Naive thymus-derived CD4-positive, alpha-beta T cell (primary cell): ENCODE measurements at places on chromosomes 2 and 18. TPM values are rescaled to one million over a fixed set of nuclear protein-coding genes. Genes with fewer than 3 reads are reported as not detected.

Gene TGFA
- not detected in 2 replicates for total RNA-seq

Gene PTPRN
- total RNA-seq = not detected

Gene IL37
- total RNA-seq = not detected

Gene ERICH2
- not detected for total RNA-seq

Gene SULT1C3
- total RNA-seq = not detected

Gene GAREM1
- not detected in 2 replicates for total RNA-seq

Gene CCDC85A
- not detected for total RNA-seq

Gene IL1RN
- 2.3 TPM for total RNA-seq

- H3K4me3 ChIP-seq = no peak overlapping the region
- no peaks in the 10 kb centered on the region for H3K27me3 ChIP-seq
- H3K4me1 ChIP-seq = no peaks in the 10 kb centered on the region
- H3K36me3 ChIP-seq = no peaks in the 10 kb centered on the region
- no peak overlapping the region for H3K27ac ChIP-seq
- DNase-seq = no peak
Measured at GRCh38 chr2:201608021-201608420, 35.3 kb downstream of the TMEM237 start.

- no peak for DNase-seq
- H3K27ac ChIP-seq = peak overlapping the region; percentile 76
- no peaks in the 10 kb centered on the region for H3K27me3 ChIP-seq
- H3K36me3 ChIP-seq = peaks cover under 1% of the 10 kb centered on the region
Measured at GRCh38 chr2:201127570-201127969, 11.6 kb downstream of the CFLAR start.

- no peak for DNase-seq
- H3K4me3 ChIP-seq = peak overlapping the region; percentile 27
- no peaks in the 10 kb centered on the region for H3K27me3 ChIP-seq
- peaks cover 8% of the 10 kb centered on the region for H3K36me3 ChIP-seq
Measured at GRCh38 chr18:9139400-9140039, 2.9 kb downstream of the ANKRD12 start.

- no peak overlapping the region for H3K27ac ChIP-seq
- DNase-seq = no peak
- H3K4me3 ChIP-seq = no peak overlapping the region
- H3K27me3 ChIP-seq = no peaks in the 10 kb centered on the region
Measured at GRCh38 chr2:128195435-128195984, 104.5 kb downstream of the UGGT1 start.

DNA sequence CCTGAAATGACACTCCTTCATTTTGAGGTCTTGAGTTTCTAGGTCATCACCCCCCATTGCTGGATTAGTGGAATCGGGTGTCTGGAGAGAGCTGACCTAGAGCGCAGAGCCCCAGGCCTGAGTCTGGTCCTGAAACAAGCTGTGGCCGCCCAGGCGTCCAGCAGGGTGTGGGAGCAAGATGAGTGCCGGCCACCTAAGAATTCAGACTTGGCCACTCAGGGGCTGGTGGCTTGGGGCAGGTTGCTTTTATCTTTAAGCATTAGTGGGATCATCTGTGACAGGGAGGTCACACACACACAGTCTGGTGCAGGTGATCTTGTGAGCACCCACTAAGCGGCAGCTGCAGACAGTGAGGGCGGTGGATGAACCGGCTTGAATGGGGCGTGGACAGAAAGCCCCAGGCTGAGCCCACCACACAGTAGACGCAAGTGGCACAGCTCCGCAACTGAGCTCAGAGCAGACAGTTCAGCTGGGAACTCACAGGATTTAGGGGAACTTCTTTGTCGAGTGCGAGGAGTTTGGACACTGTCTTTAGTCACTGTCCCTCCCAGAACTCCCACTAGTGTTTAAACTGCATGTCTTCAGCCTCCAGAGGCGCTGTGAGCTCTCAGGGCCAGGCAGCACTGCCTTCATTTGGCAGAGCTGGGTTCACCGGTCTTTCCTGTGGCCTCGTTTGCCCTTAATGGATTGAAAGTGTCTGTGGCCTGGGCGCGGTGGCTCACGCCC lies 21.5 kb downstream of the ITGB1BP1 start:
- H3K27ac ChIP-seq = no peak overlapping the region
- H3K4me1 ChIP-seq = no peaks in the 10 kb centered on the region
- no peaks in the 10 kb centered on the region for H3K36me3 ChIP-seq
- H3K27me3 ChIP-seq = no peaks in the 10 kb centered on the region
- no peak overlapping the region for H3K4me3 ChIP-seq

DNA sequence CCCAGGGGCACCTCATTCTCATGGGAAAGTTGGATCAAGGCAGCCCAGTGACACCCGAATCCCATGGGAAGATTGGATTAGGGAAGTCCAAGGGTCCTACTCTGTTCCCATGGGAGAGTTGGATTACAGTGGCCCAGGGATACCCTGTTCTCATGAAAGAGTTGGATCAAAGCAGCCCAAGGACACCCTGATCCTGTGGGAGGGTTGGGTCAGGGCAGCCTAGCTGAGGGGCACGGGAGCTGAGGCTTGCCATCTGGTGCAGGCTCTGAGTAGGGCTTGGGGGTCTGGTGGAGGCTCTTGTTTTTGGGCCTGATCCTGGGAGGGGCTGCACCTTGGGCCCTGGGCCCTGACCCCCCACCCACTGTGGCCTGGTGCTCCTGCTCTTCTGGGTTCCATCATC lies 87.1 kb downstream of the ACKR3 start:
- no peak overlapping the region for H3K27ac ChIP-seq
- H3K4me3 ChIP-seq = no peak overlapping the region
- no peak for DNase-seq
- no peaks in the 10 kb centered on the region for H3K27me3 ChIP-seq
- no peaks in the 10 kb centered on the region for H3K36me3 ChIP-seq

GRCh38 chr2:216549926-216550690 lies 51.5 kb downstream of the RPL37A start:
- H3K4me1 ChIP-seq = no peaks in the 10 kb centered on the region
- H3K36me3 ChIP-seq = no peaks in the 10 kb centered on the region
- H3K27ac ChIP-seq = no peak overlapping the region

DNA sequence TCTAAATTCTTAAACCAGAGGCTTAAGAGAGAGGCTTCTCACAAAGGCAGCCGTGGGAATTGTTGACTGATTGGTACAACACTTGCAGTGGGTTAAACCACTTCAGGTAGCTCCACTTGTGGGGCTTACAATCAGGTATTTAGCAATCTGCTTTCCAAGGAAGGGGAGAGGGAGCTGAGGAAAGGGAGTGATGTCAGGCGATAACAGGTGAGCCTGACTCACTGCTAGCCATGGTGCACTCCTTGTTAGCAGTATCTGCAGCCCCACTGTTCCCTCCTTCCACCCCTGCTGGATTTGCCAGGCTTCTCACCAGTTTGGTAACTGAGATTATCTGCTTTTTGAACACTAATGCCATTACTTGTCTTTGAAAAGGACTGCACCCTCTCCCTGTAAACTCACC lies 1056.7 kb upstream of the FANCL start:
- no peaks in the 10 kb centered on the region for H3K36me3 ChIP-seq
- no peak overlapping the region for H3K4me3 ChIP-seq
- no peak for DNase-seq

DNA sequence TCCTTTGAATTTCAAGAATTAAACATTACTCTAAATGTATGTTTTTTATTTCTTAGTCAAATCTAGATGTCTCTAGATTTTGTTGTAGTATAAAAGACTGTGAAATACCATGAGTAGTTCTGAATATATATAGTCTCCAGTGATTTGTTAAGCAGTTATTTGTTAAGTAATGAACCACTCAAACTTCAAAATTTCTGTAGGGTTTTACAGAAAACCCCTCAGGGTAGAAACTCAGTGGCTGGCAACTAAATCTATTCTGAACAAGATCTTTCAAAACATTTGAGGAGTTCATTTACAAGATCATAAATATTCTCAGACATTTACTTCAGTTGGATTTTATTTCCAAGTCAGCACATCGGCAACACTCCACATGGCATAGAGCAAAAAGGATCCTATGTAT lies 35.8 kb upstream of the ACSL3 start:
- no peaks in the 10 kb centered on the region for H3K27me3 ChIP-seq
- H3K27ac ChIP-seq = no peak overlapping the region
- H3K36me3 ChIP-seq = no peaks in the 10 kb centered on the region
- no peak for DNase-seq

DNA sequence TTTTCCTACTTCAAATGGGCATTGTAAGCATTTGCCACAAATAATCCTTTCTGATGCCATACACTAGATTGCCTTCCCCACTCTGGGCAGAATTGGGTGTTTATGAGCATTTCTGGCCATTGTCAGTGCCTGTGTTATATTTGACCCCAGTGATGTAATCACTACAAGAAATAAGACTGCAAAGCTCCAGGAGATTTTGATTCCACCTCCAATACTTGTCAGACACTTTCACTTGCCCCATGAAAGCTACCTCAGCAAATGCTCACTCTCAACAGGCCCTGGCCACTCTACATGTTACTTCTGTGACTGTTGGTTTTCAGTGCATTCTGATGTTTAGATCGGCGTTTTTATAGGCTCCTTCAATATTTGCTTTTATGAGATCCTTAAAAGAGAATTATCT lies 135.1 kb downstream of the GFPT1 start:
- H3K27ac ChIP-seq = no peak overlapping the region
- no peak for DNase-seq
- H3K27me3 ChIP-seq = no peaks in the 10 kb centered on the region
- no peak overlapping the region for H3K4me3 ChIP-seq

- H3K36me3 ChIP-seq = no peaks in the 10 kb centered on the region
- H3K27ac ChIP-seq = no peak overlapping the region
- no peak overlapping the region for H3K4me3 ChIP-seq
- no peak for DNase-seq
- no peaks in the 10 kb centered on the region for H3K4me1 ChIP-seq
Measured at GRCh38 chr2:85341269-85342029, 12.9 kb downstream of the RETSAT start.

- peaks cover 46% of the 10 kb centered on the region for H3K4me1 ChIP-seq
- DNase-seq = no peak
- no peaks in the 10 kb centered on the region for H3K27me3 ChIP-seq
- H3K4me3 ChIP-seq = peak overlapping the region; percentile 55
- H3K27ac ChIP-seq = peak overlapping the region; percentile 97
Measured at GRCh38 chr2:70140791-70141211, 50.0 kb downstream of the C2orf42 start.

GRCh38 chr2:228018311-228018710 lies 146.9 kb downstream of the DAW1 start:
- no peaks in the 10 kb centered on the region for H3K4me1 ChIP-seq
- H3K36me3 ChIP-seq = no peaks in the 10 kb centered on the region
- DNase-seq = no peak
- no peak overlapping the region for H3K27ac ChIP-seq
- no peak overlapping the region for H3K4me3 ChIP-seq
- no peaks in the 10 kb centered on the region for H3K27me3 ChIP-seq

DNA sequence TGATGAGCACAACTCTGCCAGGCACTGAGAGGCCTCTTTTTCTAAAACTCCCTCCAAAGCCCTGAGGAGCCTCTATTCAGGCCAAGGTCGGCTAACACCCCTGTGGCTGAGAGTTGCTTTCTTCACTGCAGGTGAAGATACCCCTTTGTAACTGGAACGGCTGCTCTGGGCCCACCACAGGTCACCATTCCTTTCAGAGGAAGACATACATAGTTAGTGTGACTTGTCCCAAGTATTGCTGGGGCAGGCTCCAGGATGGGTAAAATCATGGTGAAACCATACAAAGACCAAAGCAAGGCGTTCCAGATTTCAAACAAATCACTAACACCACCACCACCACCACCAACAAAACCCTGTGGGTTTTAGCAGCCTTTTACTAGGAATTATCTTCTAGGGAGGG lies 36.8 kb downstream of the CHST10 start:
- DNase-seq = no peak
- H3K4me3 ChIP-seq = no peak overlapping the region
- H3K27ac ChIP-seq = no peak overlapping the region
- no peaks in the 10 kb centered on the region for H3K27me3 ChIP-seq
- no peaks in the 10 kb centered on the region for H3K36me3 ChIP-seq

DNA sequence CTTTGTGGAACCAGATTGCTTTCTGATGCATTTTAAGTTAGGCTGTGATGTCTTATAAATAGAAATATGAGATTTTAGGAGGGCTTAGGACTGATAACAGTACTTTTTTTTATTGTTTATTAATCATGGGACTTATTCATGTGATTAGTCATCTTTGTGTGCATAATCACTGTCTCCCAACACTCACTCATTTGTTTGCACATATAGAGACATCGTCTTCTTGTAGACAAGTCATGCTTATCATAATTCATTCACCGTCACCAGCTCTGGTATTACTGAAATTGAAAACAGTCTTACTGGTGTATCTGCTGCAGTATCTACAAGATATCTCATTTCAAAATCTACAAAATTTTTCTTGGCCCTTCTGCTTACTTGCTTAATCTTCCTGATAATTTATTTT lies 45.8 kb downstream of the WDR7 start:
- H3K27ac ChIP-seq = no peak overlapping the region
- no peaks in the 10 kb centered on the region for H3K27me3 ChIP-seq
- no peak overlapping the region for H3K4me3 ChIP-seq
- no peaks in the 10 kb centered on the region for H3K36me3 ChIP-seq
- no peak for DNase-seq

- no peaks in the 10 kb centered on the region for H3K27me3 ChIP-seq
- H3K4me1 ChIP-seq = no peaks in the 10 kb centered on the region
- no peak overlapping the region for H3K4me3 ChIP-seq
- H3K36me3 ChIP-seq = no peaks in the 10 kb centered on the region
- no peak overlapping the region for H3K27ac ChIP-seq
Measured at GRCh38 chr18:54279477-54280219, 10.3 kb downstream of the POLI start.

DNA sequence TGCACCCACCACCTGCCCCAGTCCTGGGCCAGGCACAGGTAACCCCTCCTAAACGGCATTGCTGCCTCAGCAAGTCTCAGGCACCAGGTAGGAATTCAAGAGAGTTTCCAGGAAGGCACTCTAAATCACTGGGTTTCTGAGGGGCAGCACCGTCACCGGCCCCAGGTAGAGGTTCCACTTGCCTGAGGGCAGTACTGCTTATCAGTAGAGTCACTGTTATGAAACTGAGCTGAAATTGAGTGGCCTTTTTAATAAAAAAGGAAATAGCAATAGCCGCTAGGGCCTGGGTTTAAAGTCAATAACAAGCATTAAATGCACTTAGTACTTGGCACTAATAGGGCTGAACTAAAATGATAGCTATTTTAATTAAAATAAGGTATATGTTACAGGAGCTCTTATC lies 653.7 kb downstream of the METTL4 start:
- no peak for DNase-seq
- H3K27me3 ChIP-seq = no peaks in the 10 kb centered on the region
- no peak overlapping the region for H3K4me3 ChIP-seq

GRCh38 chr2:64594226-64594989 lies 59.3 kb downstream of the SERTAD2 start:
- no peak for DNase-seq
- peaks cover 24% of the 10 kb centered on the region for H3K36me3 ChIP-seq
- no peak overlapping the region for H3K4me3 ChIP-seq
- H3K4me1 ChIP-seq = no peaks in the 10 kb centered on the region

DNA sequence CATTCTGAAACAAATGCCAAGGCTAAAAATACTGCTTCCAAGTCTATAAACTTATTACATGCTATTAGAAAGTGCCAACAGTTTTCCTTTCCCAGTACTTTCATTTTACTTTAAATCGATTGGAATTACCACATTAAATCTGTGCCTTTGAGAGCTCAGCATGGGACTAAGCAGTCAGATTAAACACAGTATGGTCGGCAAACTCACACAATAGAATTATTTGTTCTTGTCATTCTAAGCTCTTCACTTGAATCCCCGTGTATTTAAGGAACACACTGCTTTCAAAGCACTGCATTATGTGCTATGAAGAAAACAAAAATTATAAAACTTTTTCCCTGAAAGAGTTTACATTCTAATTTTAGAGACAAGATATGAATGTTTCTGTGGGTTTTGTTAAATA lies 444.4 kb upstream of the SLC39A10 start:
- no peaks in the 10 kb centered on the region for H3K36me3 ChIP-seq
- H3K4me3 ChIP-seq = no peak overlapping the region
- H3K4me1 ChIP-seq = no peaks in the 10 kb centered on the region
- no peaks in the 10 kb centered on the region for H3K27me3 ChIP-seq
- no peak overlapping the region for H3K27ac ChIP-seq
- DNase-seq = no peak
